ENCODE measurements at places on chromosomes 4 and X.

- DNase-seq, result no peak
Observed at GRCh38 chr4:78292341-78292740, 235.2 kb downstream of the FRAS1 start.

DNA sequence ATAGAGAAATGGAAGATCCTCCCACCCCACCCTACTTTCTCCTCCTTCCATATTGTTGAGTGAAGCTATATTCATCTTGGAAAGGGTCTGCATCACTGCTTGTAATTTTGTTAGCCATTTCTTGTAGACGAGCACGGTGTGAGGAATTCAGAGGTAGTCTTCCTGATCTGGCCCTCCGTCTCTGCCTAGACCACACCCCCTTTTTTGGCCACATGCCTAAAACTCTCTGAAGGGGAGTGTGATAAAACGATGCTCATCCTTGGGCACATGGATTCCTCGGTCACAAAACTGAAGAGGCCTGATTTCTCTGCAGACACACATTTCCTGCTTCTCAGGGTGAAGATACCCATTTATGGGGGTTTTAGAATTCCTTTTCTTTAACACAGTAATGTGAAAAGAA is 182.8 kb downstream of the LARP7 start:
- no peak for DNase-seq

- no peak for DNase-seq
Observed at GRCh38 chr4:86633854-86634253, 39.7 kb downstream of the PTPN13 start.

DNA sequence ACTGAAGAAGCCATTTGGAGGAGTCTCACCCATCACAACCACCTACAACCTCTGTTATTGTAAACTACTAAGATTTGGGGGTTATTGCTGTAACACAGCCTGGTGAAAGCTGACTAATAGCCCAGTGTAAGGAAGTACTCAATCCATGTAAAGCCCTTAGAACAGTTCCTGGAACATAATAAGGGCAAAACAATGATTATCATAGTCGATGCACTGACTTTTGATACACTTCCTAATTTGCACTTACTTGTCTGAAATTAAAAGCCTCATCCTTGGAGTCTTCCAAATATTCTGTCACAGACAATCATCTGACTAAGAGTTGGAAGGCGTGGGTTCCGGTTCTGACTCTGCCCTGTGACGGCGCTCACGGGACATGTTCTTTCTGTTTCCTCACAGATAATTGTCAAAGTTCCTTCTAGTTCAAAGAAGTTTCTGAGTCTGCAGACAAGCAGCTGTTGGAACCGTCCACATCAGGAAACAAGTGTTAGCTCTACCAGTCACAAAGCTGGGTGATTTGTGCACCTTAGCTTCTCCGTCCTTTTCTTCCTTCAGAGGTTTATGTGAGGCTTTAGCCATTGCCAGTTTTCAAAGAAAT is 33.4 kb upstream of the RASGEF1B start:
- no peak for DNase-seq

DNA sequence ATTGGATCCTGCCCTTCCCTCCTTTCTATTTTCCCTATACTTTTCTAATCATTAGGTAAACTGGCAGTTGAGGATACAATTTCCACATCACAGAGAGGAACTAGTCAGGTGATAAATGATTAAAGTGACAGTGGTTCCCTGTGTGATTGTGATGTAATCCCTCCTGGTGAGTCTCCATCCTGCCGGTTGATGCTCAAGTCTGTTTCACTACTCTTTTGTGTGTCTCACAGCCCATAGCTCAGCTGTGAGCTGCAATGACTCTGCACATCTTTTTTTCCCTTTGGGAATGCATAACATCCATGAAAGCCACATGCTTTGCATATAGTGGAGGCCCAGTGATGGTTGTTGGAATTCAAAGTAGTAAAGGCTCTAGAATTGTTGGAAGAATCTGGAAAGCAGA is 60.4 kb downstream of the CCNI start:
- DNase-seq, result peak; percentile 1

- DNase-seq, result peak; percentile 62
Observed at GRCh38 chr4:94412658-94413038, 39.1 kb upstream of the PDLIM5 start.

GRCh38 chr4:27020203-27020602 is 159.6 kb downstream of the STIM2 start:
- no peak for DNase-seq

DNA sequence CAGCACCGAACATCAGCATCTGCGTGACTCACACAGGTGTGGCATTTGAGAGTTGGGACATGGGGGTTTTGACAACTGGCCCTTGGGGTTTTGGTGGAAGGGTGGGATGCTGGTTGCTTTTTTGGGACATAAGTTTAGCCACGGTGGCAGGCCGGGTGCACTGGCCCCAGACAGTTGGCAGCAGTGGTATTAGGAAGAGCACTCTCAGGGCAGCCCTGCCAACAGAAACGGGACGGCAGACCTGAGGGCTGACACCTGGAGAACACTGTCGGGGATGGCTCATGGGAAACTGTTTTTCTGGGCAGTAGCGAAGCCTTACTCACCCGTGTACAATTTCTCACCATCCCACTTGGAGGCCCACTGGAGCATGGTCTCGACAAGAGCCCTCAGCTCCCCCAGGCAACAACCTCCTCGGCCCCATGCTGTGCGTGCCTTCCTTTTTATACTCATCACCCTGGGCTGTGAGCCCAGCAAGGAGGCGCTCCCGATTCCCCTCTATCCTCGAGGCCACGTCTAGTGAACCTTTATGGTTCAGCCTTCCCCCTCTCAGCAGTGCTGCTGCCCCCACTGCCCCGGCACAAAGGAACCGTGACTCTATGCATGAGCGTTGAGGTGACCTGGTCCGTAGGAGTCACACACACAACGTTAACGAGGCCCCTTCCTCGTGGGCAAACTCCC is 30.6 kb downstream of the WDR1 start:
- DNase-seq, result no peak

DNA sequence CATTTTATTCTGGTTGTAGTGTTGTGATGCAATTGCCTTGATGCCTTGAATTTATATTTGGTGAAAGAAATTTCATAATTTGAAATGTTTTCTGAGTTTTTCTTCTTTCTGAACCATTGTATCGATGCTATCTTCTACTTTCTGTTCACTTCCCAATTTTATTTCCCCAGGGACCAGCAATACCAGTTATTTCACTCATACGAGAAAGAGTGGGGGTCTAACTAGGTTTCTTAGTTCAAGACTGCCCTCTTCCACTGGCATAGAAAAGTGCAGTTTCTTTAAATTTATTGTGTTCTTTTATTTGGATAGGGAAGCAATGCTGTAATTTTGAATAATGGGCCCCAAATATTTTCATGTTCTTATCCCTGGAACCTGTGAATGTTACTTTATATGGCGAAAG is 544.0 kb upstream of the ADGRL3 start:
- no peak for DNase-seq

DNA sequence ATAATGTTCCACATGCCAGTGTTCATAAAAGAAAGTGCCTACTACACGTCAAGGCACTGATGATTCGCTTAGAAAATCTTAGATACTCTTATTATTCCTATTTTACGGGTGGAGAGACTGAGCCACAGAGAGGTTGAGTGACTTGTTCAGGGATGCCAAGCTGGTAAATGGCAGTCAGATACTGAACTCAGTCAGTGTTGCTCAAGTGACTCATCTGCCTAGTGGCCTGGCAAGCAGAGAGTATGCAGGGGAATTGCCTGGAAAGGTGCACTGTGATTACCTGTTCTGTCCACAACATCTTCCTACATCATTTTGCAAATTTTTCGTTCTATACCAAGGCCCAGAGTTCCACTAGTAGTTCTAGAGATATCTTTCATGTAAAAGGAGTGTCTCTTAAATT is 68.4 kb downstream of the RAPGEF2 start:
- DNase-seq, result no peak

DNA sequence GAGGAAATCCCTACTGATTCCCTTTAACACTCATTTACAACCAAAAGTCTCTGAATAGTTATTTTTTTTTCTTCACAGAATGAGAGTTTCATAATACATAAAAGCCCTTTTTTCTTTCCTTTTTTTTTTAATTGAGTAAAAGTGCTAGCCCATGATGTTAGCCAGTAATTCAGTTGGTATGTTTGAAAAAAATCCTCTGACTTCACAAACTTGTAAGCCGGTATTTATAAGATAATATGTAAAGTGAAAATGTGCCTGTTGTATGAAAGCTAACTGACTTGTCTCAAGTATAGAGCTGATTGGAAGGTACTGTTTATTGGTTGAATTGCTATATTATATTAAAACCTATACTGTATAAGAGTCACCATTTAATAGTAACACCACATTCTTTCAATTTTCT is 70.2 kb upstream of the NEIL3 start:
- no peak for DNase-seq

DNA sequence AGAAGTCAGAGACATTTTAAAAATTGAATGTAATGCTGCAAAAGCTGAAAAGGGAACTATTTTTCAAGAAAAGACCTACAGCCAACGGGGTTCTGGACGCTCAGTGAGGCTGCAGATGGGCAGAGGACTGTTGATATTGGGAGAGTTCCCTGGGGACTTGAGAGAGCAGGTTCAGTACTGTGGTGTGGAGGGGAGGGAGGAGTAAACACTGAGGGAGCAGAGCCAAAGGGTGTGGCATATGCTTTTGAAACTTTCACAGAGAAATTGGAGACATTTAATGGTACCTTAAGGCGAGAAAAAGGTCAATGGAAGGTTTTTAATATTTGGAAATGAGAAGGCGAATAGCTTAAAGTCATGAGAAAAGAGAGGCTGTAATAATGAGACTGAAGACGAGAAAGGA is 62.2 kb upstream of the GPM6A start:
- no peak for DNase-seq

DNA sequence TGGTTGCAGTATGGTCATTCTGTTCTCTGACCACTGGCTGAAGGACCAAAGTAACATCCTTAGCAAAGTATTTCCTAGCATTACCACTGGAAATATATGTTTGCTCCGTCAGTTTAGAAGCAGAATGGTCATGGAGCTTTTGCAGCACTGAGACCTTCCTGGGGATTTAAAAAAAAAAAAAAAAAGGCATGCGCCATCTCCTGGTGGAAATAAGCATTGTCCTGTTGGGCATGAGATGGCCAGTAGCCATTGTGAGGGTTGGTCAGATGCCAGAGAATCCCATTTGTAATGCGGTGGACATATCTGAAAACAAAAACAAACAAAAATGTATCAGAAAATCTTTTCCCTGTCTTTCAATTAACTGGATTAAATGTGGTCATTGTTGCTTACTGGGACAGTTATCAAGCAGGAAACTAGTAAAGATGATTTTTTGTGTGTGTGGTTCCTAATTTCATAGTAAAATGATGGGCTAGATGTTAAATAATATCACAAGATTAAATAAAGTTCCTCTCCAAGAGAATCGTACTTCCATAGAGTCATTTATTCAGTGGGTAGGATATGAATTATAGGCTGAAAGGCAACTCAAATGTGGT is 139.6 kb downstream of the SOWAHB start:
- peak; percentile 63 for DNase-seq

- no peak for DNase-seq
Observed at GRCh38 chrX:70922774-70923473, 8.0 kb downstream of the SLC7A3 start.

DNA sequence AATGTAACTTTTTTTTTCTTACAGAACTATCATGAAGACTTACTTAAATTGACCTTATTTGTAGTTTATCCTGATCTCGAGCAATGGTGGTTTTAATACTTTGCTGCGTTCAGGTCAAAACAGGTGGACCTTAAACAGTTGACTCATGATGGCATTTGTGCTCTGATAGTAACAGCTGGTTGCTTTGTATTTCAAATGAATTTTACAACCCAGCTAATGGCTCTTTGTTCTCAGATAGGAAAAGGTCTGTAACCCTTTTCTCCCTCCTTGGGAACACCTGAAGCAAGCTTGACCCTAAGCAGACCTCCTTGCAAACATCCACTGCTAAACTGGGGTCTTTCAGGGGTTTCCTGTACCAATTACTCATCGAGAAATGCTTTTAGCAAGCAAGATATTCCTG is 79.2 kb downstream of the F11 start:
- no peak for DNase-seq

GRCh38 chr4:154658680-154659405 is 46.4 kb upstream of the FGG start:
- DNase-seq, result no peak

- DNase-seq, result no peak
Observed at GRCh38 chr4:53640576-53641453, 49.5 kb upstream of the LNX1 start.

DNA sequence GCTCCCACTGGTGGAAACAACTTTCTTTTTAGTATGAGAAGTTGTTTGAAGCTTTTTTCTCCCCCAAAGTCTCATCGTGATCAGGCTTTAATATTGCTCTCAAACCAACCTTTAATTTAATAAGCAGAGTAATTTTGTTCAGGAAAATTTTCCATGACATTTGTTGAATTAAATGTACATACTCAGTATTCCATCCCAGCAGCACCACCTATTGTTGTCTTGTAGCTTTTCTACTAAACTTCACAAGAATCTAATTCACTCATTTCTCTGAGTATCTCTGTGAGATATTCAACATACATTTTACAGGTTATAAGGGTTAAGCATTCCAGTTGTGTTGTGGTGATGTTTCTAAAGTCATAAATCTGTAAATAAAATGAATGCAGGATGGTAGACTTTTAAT is 218.3 kb upstream of the HAND2 start:
- DNase-seq, result no peak

DNA sequence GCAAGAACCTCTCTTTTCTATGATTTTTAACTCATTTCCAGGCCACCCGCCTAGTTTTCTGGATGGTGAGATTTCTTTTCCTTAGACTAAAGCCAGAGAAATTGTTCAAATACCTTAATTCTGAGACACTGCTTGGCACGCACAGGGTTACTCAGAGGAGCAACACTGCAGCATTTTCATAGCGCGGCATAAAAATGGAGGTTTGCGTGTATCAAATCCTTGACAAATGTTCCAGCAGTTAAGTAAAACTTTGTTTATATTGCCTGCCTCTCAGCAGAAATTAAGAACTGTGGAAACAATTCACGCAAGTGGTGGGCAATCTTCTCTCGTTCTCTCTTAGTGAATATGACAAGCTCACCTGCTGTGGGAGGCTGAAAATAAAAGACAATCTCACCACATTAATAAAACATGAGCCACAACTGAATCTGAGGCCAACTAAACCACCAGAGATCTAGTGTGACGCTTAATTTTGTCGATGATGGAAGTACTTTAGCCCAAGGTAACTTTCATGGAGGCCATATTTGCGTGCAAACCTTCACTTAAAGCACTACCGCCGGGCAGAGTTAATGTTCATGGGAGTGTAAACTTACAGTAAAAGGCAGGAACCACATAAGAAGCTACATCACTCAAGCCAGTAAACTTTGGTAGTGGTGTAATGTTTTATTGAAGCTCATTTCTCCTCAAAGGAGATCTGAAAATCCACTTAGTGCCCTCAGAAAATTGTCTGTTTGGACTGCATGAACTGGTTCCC is 894.8 kb upstream of the EPHA5 start:
- peak; percentile 82 for DNase-seq

- DNase-seq, result no peak
Observed at GRCh38 chrX:134658760-134659023, 421 bp upstream of the PLAC1 start.

All from HCEC 1CT (cell line).